ENCODE measurements at places on chromosomes 2 and 18. TPM values are rescaled to one million over a fixed set of nuclear protein-coding genes. Genes with fewer than 3 reads are reported as not detected.

DNA sequence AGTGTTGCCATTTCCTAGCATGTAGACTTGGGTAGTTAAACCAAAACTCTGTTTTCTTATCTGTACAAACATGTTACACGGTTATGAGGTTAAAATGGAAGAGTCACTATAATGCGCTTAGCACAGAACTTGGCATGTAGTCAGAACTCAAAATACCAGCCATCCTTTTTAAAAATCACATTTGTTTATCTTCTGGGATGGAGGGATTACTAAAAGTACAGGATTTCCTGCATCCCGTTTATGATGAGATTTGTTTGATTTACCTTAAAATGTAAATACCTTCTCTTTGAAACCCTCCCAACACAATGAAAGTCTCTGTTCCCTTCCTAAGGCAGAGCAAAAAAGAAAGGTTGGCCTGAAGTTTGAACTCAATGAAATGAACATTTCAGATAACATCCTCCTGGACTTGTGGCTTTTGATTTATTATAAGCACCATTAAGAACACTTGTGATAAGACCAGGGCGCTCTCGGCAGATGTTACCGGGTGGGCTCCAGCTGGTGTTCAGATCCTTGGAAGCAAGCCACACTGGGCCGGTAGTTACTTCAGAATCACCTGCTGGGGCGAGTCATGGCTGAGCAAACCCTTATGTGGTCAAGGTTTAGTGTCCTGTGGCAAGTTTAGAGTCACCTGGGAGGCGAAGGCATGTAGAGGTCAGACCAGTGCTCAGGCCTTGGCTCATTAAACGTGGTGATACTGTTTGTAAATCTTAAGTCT is 105.7 kb downstream of the MGAT5 start:
- DNase-seq: no peak

- no peak for DNase-seq
These were observed 402.8 kb downstream of the ARHGAP15 start for GRCh38 chr2:143532061-143532460.

GRCh38 chr2:221517146-221517695 is 54.9 kb downstream of the EPHA4 start:
- no peak for DNase-seq

Gene SCYGR3
- not detected for polyA plus RNA-seq

Gene AKAIN1
- polyA plus RNA-seq: not detected

Gene LRP1B
- 0.90 TPM for polyA plus RNA-seq

Gene DYTN
- polyA plus RNA-seq: not detected

Gene STAM2
- polyA plus RNA-seq: 44.3 TPM

- no peak for DNase-seq
These were observed 200.3 kb downstream of the PRKCE start for GRCh38 chr2:45851576-45852304.
